Occipital lobe (tissue), 3 donors: ENCODE measurements at places on chromosomes 12 and 14.

DNA sequence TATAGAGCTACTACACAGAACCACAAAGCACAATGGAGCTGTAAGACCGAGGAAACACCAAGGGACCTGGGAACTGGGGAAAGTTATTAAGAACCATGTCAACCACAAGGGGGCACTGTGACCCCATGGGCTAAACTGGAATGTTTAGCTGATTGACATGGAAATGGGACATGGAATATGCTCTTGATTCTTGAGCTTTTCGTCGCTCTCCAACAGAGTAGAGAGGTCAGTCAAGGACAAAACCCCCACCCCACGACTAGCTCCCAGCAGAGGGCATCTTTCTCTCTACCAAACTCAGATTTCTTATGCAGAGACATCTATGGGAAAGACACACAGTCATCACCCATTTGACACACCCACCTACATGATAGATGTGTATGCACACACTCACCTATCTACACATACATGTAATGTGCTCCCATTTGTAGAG lies 10.1 kb downstream of the NDRG2 start:
- peak; percentile 81 for DNase-seq

DNA sequence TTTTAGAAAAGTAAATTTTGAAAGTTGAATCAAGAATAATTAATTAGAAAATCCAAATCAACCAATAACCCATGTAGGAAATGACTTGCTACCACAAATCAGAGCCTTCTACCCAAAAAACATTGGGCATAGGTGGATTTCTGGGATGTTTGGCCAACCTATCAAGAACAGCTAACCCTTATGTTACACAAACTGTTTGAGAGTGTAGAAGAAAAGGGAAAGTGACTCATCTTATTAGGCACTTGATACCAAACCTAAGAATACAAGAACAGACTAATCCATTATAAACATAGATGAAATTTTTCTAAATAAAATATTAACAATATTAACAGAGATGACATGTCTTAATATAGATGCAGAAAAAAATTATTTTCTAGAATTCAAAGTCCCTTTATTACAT lies 260.4 kb downstream of the ZFP36L1 start:
- no peak for DNase-seq

GRCh38 chr14:100589071-100589759 lies 2.0 kb upstream of the BEGAIN start:
- no peak for DNase-seq

DNA sequence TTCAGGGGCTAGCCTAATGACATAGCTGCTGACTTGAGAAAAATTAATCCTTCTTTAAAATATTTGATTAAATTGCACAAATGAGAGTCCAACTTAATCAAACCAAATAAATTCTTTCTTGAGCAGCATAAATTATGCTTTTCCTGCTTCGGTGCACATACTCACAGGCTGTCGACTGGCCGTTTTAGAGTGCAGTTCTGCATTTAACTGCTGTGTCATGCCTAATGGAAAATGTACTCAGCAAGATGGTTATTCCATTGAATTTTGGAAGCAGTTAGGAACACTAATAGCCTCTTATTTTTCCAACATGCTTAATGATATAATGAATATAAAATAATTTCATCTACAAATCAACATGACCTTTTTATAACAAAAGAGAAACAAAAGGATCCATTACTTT lies 266.1 kb upstream of the LRIG3 start:
- DNase-seq = no peak

GRCh38 chr12:53344487-53344823 lies 8.3 kb upstream of the SP7 start:
- no peak for DNase-seq

DNA sequence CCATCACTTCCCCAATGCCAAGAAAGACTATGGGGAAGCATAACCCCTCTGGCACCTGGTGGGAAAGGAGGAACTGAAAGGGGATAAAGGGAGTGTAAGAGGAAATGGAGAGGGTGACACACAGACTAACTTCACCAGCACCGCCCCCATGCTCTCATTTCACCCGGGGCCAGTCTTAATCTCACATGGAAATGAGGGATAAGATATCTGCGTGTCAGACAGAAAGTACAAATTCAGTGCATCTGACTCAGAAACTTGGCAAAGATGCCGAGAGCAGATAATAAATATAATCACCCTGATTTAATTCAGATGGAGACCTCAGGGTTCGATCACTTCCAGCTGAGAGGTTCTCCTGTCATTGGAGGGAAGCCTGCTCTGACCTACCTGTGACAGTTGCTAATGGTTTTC lies 191.6 kb downstream of the DUSP6 start:
- DNase-seq = no peak

DNA sequence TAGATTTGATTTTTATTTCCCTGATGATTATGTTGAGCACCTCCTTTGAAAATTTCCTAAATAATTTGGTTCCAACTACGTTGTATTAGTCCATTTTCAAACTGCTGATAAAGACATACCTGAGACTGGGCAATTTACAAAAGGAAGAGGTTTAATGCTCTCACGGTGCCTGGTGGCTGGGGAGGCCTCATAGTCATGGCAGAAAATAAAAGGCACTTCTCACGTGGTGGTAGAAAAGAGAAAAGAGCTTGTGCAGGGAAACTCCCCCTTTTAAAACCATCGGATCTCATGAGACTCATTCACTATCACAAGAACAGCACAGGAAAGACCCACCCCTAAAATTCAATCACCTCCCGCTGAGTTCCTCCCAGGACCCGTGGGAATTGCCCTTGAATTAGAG lies 372.3 kb downstream of the RPL10L start:
- DNase-seq = no peak

DNA sequence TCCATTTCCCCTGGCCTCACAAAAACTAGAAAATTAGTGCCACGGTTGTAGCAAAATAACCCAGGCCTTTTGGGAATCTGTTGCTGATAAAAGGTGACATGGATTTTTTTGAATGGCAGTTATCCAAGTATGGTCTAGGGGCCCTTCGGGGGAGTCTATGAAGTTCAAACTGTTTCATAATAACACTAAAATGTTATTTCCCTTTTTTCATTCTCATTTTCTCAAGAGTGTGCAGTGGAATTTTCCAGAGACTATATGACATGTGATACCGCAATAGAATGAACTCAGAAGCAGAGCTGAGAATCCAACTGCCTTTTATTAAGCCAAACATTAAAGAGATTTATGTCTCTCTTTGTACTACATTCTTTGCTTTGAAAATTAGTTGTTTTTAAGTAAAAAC lies 26.9 kb downstream of the GSTZ1 start:
- no peak for DNase-seq

GRCh38 chr12:53495903-53496751 lies 3.1 kb downstream of the MAP3K12 start:
- DNase-seq = no peak

GRCh38 chr12:27580561-27581330 lies 56.7 kb downstream of the PPFIBP1 start:
- DNase-seq = no peak

- DNase-seq = no peak
Measured at GRCh38 chr12:112868459-112869041, 38.2 kb upstream of the OAS1 start.

DNA sequence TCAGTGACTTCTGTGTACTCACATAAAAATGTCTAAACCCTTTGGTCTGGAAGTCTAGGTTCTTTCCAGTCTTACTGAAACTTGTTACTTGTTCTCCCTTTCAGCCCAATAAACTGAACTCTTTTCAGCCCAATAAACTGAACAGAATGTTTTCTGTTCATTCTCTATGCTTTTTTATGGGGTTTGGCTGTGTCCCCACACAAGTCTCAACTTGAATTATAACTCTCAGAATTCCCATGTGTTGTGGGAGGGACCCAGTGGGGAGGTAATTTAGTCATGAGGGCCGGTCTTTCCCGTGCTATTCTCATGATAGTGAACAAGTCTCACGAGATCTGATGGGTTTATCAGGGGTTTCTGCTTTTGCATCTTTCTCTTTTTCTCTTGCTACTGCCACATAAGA lies 15.0 kb upstream of the NEDD1 start:
- no peak for DNase-seq

DNA sequence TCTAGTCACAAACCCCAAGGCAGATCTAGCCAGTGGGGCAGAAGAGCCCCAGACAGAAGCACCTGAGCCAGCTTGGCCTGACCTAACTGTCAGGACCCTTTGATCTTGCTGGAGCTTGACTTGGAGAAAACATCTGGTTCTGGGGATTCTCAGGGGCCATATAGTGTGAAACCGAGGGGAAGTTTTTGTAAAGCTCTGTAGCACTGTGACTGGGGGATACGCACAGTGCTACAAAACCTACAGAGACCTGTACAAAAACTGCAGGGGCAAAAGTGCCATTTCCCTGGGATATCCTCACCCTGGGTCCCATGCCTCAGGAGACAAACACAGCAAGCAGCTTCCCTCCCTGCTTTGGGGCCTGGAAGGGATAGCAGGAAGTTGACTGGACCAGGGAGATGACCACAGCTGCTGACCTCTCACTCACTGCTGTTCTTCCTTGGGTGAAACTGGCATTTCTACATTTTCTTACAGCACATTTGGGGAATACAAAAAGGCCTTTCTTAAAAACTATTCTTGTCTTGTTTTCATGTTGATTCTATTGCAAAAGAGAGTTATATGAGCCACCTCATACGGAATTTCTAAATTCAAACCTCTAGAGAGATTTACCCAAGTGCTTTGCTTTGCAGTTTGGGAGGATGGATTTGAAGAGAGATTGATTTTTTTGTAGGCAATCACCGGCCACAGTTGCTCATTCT lies 140.0 kb downstream of the DAD1 start:
- no peak for DNase-seq

GRCh38 chr12:59087077-59087673 lies 166.9 kb upstream of the LRIG3 start:
- DNase-seq = no peak

GRCh38 chr12:22709292-22709691 lies 84.3 kb downstream of the ETNK1 start:
- no peak for DNase-seq

GRCh38 chr12:116319898-116320621 lies 42.6 kb upstream of the MED13L start:
- DNase-seq = no peak

DNA sequence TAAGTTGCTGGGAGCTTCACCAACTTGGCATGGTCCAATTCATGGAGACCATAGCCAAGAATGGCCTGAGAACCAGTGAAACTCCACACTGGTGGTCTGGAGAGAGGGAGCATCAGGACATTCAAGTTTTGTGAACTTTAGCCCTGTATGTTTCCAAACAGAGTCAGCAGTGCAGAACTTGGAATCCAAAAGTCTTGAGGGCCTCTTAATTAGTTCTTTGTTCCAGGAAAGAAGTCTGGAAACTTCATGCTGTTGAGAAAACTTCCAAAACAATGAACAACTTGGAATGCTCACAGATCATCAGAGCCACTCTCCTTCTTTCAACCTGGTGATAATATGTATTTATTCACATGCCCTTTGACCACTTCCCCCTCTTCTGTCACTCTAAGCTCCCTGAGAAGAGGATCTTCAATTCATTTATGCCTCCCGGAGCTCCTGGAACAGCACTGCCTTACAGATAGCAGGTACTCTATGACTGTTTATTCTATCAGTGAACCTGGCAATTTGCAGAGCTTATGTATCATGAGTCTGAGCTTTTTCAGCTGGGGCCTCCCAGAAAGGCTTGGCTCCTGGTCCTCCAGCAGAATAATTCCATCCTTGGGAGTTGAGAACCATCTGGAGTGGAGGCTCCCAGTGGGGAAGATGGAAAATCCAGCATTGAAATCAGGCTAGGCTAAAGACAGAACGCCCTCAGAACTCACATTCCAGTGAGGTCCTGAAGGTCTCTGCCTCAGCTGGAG lies 191.4 kb downstream of the KTN1 start:
- no peak for DNase-seq

DNA sequence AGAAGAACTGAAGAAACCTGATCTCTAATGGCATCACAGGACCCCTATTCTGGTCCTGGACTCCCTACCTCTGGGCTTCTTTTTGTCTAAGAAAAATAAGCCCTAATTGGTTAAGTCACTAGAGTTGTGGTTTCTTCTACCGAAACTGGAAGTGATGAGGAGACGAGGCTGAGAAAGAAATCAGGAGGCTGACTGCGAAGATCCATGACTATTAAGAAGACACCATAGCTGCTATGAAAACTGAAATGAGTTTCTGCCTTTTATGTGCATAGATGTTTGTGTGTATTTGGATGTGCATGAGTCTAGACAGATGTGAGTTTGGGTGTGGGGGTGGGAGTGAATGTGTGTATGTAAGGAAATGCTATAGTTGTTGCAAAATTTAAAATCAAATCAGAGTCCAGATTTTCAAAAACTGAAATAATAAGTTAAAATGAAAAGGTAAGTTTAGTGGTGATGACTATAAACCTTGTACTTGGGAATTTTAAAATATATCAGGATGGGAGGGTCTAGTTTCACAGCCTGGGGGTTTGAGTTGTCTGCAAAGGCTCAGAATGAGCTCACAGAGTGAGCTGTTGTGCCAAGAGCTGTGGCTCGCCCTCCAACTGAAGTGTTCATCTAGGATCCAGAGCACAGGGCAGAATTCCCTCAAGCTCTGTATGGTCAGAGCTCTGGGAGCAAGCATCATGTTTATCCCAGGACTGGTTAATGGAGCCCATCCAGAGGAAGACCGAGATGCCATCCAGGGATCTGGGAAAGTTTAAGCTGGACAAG lies 94.9 kb downstream of the VCPKMT start:
- DNase-seq = no peak

GRCh38 chr14:92492258-92492657 lies 21.3 kb upstream of the RIN3 start:
- no peak for DNase-seq

DNA sequence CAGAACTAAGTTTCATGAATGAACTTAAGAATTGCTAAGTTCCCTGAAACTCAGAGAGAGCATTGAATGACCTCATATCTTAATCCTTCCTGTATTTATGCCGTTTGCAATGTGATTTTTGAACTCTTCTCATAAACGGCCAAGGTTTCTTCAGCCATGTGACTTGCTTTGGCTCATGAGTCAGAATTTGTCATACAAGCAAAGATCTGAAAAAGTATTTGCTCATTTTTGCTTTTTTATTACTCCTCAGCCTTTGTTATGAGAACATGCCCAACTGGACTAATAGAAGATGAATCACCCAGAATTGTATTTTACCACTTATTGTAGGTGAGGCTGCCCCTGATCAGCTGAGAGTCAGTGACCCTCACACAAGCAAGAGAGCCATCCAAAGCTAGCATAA lies 693.8 kb downstream of the BCL11B start:
- DNase-seq = no peak

DNA sequence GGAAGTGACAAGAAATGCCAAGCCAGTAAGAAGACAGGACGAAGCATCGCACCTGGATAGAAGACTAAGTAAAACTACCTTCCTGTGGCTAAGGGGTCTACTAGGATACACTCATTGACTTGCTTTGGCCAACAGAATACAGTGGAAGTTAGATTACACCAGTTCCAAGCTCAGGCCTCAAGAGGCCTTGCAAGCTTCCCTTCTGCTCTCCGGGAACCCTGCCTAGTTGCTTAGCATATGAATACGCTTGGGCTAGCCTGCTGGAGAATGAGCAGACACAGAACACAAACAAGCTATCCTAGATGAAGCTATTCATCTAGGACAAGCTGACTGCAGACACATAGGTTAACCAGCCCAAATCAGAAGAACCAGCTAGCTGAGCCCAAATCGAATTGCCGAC lies 97.0 kb downstream of the DPF3 start:
- DNase-seq = no peak

GRCh38 chr14:56217380-56218045 lies 99.3 kb downstream of the PELI2 start:
- DNase-seq = no peak

GRCh38 chr12:115867854-115868253 lies 409.6 kb downstream of the MED13L start:
- no peak for DNase-seq
